ENCODE measurements at places on chromosomes 2 and 18.

GRCh38 chr2:151762694-151763093 lies 28.4 kb upstream of the NEB start:
- DNase-seq = no peak

- no peak for DNase-seq
Measured at GRCh38 chr2:200615247-200615646, 29.4 kb downstream of the AOX1 start.

GRCh38 chr18:70981400-70982140 lies 692.7 kb downstream of the SOCS6 start:
- no peak for DNase-seq

DNA sequence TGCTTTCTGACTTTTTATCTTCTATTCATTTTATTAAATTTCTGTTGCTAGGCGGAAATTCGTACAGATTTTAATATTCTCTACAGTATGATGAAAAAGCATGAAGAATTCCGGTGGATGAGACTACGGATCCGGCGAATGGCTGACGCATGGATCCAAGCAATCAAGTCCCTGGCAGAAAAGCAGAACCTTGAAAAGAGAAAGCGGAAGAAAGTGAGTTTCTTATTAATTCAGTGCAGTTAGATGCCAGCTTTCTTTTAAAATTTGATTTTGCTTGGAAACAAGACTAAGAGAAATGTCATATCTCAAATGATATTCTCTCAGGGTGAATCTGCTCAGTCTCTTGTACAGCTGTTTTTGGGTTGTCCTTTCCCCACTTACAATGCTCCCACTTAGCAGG lies 84.3 kb downstream of the MGAT5 start:
- no peak for DNase-seq

GRCh38 chr2:151336863-151337371 lies 20.5 kb upstream of the TNFAIP6 start:
- DNase-seq = no peak

DNA sequence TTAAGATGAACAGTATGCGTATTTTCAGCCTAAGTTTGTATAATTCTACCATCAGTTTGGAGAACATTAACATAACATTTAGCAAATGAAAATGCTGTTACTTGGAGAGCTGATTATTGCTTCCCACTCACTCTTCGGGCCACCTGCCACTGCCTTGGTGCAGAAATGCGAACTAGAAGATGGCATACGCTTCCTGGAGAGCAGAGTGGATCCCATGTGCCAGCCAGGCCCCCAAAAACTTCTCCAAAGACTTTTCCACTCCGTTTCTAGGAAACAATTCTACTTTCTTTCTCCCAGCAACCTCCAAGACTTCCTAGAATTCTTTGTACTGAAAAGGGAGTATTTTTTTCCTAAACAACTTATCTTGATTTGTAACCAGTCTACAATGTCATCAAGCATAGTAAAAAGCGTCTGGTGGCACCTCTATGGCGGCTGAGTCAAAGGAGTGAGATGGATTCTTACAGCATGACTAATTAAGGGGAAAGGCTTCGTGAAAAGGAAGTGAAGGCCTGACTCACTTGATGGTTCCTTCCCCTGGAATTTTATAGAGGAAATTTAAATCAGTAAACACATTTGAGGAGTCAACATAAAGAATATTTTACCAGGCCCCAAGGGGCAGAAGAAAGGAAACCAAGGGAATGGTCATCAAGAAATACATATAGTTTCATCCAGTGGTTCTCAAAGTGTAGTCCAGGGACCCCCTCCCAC lies 36.6 kb downstream of the FEZ2 start:
- no peak for DNase-seq

- DNase-seq = no peak
Measured at GRCh38 chr2:129205766-129206165, 773.7 kb upstream of the RAB6C start.

DNA sequence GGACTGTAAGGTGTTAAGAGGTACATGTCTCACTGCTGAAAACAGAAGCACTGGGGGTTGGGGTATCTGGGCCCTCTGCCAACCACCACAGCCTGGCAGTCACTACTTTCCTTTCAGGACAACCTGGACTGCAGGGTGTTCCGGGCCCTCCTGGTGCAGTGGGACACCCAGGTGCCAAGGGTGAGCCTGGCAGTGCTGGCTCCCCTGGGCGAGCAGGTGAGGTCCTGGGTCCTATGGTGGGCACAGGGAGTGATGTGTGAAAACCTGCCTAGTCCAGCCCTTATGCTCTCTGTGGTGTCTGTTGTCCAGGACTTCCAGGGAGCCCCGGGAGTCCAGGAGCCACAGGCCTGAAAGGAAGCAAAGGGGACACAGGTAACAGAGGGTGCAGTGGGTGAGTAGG lies 40.0 kb downstream of the MARCO start:
- DNase-seq = no peak

- DNase-seq = no peak
Measured at GRCh38 chr2:242075168-242075567, 205.6 kb downstream of the RTP5 start.

DNA sequence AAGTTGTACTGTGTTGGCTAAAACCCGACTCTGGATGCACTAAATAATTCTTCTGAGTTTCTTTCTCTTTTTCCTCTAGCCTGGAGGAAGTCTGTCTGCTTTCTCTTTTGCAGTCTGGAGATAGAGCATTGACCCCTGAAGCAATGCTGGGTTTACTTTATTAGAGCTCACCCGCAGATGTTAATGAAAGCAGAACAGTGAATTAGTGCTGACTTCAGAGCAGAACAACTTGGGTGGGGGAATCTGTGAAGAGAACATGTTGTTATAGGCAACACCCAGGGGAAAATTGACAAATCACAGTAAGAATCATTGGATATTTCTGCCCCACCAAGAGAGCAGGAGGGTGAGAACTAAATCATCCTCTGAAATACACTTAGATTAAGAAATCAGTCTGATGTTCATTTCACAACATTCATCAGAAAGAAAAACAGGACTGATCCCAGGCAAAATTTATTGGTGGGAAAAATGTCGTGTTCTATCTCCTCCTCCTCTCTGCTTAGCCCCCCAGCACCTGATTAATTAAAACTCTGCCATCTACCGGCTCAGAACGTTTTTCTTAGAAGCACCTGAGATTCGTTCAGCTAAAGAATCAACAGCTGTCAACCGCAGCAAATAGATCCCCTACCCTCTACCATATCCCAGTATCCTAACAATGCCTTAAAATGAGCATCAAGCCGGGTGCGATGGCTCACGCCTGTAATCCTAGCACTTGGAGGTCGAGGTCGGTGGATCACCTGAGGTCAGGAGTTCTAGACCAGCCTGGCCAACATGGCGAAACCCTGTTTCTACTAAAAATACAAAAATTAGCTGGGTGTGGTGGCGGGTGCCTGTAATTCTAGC lies 165.1 kb downstream of the FMNL2 start:
- DNase-seq = no peak

DNA sequence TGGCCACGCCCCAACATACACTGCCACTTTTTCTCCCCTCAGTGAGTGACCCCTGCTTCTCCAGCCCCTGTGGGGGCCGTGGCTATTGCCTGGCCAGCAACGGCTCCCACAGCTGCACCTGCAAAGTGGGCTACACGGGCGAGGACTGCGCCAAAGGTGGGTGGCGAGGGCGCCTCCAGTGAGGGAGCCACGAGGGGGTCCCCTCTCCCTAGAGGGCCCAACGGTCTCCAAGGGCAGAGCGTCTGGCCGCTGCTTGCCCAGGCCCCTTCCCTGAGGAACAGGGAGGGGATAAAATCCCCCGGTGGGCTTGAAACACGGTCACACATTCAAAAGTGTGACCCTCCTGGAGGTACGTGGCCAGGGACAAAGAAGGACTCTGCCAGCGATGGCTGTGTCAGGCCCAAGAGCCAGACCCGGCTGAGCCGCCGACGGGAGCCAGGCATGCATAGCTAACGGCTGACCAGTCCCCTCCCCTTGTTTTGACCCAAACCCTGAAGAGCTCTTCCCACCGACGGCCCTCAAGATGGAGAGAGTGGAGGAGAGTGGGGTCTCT lies 37.2 kb downstream of the MTERF4 start:
- no peak for DNase-seq

DNA sequence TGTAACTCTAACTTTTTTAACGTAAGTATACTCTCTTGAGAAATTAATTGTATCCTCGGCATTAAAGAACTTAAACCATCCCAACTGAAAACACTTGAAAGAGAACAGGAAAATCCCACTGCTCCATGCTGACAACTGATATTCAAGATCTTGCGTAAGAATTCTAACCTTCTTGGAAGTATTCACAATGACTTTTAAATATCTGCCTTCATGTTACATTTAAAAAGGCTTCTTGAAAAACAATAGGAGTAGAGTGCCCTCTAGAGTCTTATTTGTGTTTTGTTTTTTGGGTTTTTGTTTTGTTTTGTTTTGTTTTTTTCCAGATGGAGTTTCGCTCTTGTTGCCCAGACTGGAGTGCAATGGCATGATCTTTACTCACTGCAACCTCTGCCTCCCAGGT lies 65.4 kb upstream of the DNAJC10 start:
- DNase-seq = peak; percentile 15

- peak; percentile 43 for DNase-seq
Measured at GRCh38 chr2:190344276-190344827, 963 bp downstream of the INPP1 start.

Data from HEK293T (cell line).